ENCODE measurements at places on chromosomes 2 and 18.

GRCh38 chr2:133040170-133040569 lies 370.2 kb upstream of the LYPD1 start:
- no peak for DNase-seq

DNA sequence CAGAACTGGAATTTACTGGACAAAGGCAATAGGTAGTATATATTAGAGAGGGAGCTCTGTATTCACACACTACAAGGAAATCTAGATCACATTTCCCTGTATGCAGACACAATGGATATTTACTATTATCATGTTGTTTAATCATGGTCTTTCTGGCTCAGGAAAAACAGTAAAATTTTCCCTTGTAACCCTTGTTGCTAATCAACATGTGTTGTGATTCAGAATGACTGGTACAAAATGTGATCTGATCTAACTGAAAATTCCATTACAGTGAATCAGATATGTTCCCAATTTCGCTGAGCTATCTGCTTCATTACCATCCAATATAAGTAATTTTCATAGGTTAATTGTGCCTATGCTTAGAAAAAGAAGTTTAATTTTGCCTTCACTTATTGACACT lies 1109.7 kb downstream of the LRP1B start:
- DNase-seq: no peak

GRCh38 chr2:70496819-70497218 lies 56.8 kb downstream of the TGFA start:
- DNase-seq: no peak

- DNase-seq: no peak
These were observed 89.1 kb downstream of the ALPK2 start for GRCh38 chr18:58539659-58540380.

DNA sequence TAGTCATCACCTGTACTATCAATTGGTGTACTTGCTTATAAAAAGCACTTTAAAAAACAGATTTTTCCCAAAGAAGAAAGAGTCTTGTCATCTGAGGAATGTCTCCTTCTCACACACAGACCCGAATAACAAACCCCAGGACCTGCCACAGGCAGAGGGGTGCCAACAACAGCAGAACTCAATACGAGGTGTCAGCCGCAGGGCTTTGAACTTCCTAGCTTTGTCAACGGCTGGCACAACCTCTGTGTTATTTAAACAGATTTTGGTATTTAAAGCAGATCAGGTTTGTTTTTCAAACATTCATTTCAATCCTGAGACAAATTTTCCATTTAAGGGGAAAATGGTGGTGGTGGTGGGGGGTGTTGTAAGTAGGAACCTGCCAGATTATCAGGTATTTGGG lies 138.4 kb upstream of the RIOK3 start:
- no peak for DNase-seq

GRCh38 chr2:159714247-159714930 lies 2.1 kb downstream of the MARCHF7 start:
- no peak for DNase-seq

DNA sequence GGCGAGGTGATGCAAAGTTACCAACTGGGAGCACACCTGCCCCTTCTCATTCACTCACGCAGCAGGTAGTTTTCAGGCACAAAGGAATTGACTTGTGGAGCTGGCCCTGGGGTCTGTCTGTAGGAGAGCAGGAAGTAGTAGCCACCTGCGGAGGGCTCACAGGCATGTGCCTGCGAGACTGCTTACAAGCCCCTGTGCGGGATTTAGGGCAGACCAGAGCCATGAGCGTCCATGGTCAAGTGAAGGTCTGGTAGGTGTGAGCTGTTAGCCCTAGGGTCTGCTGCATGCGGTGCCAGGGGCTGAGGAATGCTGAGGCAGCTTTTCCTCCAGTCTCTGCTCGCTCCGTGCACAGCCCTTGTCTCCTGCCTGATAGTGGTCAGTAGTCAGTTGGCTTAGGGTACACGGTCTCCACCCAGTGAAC lies 18.9 kb downstream of the INPP4A start:
- DNase-seq: no peak

GRCh38 chr18:44659771-44660170 lies 20.9 kb upstream of the SETBP1 start:
- DNase-seq: no peak

DNA sequence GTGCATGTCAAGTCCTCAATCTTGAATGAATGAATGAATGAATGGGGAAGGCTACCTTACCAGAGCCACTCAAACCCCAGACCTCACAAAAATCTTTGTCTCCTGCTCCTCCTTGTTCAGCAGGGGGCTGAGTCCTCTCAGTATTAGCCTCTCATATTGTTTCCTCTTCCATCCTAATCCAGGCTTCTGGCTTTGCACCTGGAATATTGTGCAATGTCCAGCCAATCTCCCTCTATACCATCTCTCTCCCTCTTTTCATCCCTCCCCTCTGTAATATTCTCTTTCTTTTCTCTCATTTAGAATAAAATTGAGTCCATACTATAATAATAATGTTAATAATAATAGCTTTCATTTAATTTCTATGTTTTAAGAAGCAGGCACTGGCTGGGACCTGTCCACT lies 34.3 kb downstream of the ARHGAP25 start:
- no peak for DNase-seq

DNA sequence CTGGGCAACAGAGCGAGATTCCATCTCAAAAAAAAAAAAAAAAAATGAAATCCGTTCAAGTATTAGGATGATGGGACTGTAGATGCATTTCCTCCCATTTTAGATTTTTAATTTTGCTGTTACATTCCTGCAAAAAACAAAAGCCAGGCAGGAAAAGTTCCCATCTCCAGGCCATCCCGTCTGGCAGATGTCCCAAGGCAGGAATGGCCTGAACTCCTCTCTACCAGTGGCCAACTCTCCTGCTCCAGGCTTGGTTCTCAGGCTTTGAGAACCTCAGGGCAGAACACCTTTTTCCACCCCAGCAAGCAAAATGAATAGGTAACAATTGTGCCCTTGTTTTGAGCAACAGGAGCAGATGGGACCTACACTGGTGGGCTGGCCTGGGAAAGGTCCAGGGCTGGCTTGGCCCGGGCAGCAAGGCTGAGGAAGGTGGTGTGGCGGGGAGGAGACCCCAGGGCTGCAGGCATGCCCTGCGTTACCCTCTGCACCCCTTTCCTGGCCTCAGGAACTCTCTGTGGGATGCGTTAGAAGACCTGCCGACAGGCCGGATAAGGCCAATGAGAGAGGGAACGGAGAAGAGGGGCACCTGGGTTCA lies 86.0 kb downstream of the FAM210A start:
- DNase-seq: no peak

GRCh38 chr2:2022941-2023586 lies 278.7 kb upstream of the PXDN start:
- no peak for DNase-seq

- no peak for DNase-seq
These were observed 171.1 kb downstream of the ZEB2 start for GRCh38 chr2:144348846-144349245.

- DNase-seq: no peak
These were observed 825 bp upstream of the SCYGR1 start for GRCh38 chr2:227388537-227389011.

- no peak for DNase-seq
These were observed 68.6 kb downstream of the PTGR3 start for GRCh38 chr18:75140296-75140695.

DNA sequence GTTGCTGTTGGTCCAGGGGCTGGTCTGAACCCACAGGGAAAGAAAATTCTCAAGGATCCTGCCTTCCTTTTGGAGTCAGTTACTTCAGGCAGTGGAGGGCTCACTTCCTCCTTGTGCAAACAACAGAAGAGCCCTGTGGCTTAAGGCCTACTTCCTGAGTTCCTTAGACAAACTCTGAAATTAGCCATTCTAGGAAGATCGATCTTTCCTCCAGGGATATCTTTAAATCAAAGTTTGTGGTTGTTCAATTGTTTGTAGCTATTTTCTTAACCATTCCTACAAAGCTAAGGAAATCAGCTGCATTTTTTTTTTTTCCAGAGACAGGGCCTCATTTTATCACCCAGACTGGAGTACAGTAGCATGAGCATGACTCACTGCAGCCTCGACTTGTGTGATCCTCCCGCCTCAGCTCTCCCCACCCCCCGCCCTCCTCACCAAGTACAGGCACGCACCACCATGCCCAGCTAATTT lies 156.0 kb downstream of the TANC1 start:
- DNase-seq: no peak
